ENCODE measurements at places on chromosomes 6 and 20. TPM values are rescaled to one million over a fixed set of nuclear protein-coding genes. Genes with fewer than 3 reads are reported as not detected.

- DNase-seq, result peak; percentile 86
These were observed 13.7 kb upstream of the FAM83C start for GRCh38 chr20:35305682-35306556.

DNA sequence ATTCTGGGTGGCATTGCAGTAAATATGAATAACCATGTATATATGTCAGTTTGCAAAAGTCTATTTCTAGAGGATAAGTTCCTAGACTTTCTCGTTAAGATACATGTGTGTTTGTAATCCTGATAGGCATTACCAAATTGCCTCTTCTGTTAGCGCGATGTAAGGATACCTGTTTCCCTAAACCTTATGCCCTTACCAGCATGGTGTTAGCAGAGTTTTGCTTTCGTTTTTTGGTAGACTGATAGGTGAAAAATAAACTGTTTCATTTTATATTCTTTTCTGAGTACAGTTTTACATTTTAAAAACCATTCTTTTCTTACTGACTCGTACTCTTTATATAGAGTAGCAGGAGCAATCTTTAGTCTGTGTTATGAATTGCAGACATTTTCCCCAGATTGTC lies 32.3 kb downstream of the SNX9 start:
- DNase-seq, result no peak

DNA sequence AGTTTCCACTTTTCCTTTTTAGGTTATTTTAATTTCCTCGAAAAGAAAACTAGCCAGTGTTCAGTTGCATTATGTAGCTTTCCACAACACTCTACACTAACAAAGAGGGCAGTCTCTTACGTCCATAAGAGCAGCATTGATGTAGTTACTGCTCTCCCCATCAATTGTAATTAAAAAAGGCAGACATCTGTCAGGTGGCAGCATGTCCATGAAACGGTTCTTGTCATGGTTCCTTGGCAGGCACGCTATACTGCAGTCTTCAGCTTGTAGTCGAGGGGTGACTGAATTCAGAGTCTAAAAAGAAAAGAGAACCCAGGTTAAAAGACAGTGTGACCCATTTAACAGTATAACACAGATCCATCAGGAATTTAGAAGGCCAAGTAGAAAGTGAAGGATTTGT lies 80.1 kb upstream of the THEMIS start:
- DNase-seq, result no peak

SLC17A2 gene
- total RNA-seq, result not detected

GRCh38 chr6:66992660-66993059 lies 1285.6 kb upstream of the EYS start:
- DNase-seq, result no peak

GRCh38 chr6:101806241-101806640 lies 412.7 kb downstream of the GRIK2 start:
- peak; percentile 20 for DNase-seq

DNA sequence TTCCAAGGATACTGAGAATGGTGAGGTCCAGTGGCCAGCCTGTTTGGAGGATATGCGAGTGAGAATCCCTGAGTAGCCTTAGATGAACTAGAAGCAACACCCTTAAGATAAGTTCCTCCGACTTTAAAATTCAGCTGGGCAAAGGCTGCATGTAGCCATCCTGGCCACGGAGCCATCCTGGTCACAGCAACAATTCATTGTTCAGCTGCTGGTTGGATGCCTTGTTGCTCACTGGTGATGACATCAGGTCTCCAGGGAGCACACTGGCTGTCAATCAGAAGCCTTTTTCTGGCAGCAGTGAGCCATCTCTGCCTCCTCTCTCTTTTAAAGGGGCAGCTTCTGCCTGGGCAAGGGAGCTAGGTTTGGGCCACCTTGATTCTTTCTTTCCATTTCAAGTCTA lies 22.4 kb upstream of the RIMS4 start:
- DNase-seq, result no peak

NTSR1 gene
- 0.23 TPM for total RNA-seq

DNA sequence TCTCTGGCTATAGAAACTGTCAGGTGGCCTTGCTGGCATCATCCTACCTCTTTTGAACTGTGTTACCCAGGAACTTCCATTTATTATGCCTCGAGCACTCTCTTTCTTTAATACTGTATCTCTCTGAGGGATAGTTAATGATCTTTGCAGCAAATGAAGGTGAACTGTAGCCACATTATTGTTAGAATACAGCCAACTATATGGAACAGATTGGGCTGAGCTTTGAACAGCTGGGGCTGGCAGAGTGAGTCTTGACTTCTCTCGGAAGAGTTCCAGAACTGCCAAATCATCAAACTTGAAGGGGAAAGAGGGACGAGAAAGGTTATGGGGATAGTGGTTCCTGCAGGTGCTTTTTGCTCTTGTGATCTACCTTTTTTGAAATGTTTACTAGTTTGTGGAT lies 237.7 kb downstream of the PRL start:
- no peak for DNase-seq

GRCh38 chr20:61619751-61620150 lies 367.7 kb downstream of the CDH4 start:
- no peak for DNase-seq

- no peak for DNase-seq
These were observed 22.0 kb downstream of the ERGIC3 start for GRCh38 chr20:35563834-35564233.

OR2J3 gene
- total RNA-seq, result not detected

PRPH2 gene
- total RNA-seq, result 0.15 TPM

GRCh38 chr6:87099472-87099871 lies 4.6 kb upstream of the CGA start:
- DNase-seq, result no peak

- no peak for DNase-seq
These were observed 232.3 kb upstream of the DTNBP1 start for GRCh38 chr6:15894973-15895725.

RCAN2 gene
- 5.7 TPM for total RNA-seq

CNR1 gene
- total RNA-seq, result not detected

GRCh38 chr6:355373-356208 lies 36.0 kb upstream of the IRF4 start:
- no peak for DNase-seq
